GM10248 (cell line): ENCODE measurements at places on chromosomes 5 and 9.

DNA sequence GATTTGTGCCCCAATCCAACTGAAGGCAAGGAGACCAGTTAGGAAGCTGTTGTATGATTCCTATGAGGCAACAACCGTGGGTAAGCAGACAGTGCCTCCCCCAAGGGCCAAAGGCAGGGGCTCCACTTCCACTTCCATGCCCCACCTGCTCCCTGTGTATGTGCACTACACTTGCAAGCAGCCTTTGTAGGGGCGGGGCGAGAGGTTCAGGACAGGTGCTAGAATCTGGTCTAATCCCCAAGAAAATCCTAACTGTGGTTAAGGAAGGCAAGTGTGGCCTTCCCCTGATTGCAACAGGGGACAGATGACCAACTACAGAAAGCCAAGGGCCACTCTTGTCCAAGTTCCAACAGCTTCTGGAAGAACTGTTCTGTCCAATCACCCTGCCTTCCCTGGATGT is 41.7 kb downstream of the B4GALT1 start:
- DNase-seq, result no peak

GRCh38 chr5:81425569-81425968 is 31.6 kb upstream of the ACOT12 start:
- DNase-seq, result peak; percentile 23

- DNase-seq, result no peak
Observed at GRCh38 chr5:32461441-32462120, 17.0 kb upstream of the ZFR start.

- no peak for DNase-seq
Observed at GRCh38 chr5:116386633-116387032, 188.0 kb downstream of the SEMA6A start.

DNA sequence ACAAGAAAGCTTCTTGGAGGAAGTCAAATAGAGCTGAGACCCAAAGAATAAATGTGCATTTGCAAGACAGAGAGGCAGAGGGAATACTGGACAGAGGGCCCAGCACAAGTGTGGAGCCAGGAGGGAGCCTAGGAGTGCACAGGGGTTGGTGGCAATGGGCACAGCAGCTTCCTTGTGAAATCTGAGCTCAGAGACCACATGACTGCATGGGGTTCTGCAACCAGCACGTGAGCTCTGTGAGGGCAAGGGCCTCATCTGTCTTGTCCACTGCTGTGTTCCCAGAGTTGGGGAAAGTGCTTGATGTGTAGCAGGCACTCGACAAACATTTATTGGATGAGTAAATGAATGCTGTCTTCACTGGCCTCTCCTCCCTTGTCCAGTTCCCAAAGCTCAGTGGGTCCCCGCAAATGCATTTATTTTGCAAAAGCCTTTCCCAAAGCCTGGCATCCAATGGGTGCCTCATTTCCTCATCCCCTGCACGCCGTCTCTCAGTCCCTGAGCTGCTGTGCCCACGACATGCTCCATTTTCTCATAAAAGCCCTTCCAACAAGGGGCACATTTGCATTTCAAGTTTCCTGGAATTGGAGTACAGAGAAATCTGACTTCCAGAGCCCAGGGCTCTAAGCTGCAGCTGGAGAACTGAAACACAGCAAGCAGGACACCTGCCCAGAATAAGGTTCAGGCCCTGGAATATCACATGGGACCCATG is 58.5 kb downstream of the KCNIP1 start:
- no peak for DNase-seq

- DNase-seq, result no peak
Observed at GRCh38 chr9:87537625-87538024, 40.0 kb downstream of the DAPK1 start.

GRCh38 chr9:106421772-106422171 is 441.2 kb upstream of the ZNF462 start:
- no peak for DNase-seq

GRCh38 chr9:88783711-88784083 is 207.6 kb upstream of the S1PR3 start:
- DNase-seq, result no peak

- no peak for DNase-seq
Observed at GRCh38 chr5:140548791-140549190, 1.3 kb downstream of the EIF4EBP3 start.

DNA sequence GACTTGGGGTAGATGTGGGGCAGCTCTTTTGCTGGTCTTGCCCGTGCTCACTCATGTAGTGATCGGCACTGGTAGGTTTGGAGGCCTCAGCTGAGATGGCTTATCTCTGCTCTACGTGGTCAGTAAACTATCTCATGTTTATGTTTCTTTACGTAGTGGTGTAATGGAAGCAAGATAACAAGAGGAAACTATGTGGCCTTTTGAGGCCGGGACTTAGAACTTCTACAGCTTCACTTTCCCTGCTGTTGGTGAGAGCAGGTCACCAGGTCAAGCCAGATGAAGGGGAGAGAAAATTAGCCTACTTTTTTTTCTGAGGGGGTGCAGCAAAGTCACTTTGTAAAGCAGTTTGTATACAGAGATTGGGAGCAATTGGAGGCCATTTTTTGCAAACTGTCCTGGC is 8.5 kb downstream of the FOCAD start:
- no peak for DNase-seq

DNA sequence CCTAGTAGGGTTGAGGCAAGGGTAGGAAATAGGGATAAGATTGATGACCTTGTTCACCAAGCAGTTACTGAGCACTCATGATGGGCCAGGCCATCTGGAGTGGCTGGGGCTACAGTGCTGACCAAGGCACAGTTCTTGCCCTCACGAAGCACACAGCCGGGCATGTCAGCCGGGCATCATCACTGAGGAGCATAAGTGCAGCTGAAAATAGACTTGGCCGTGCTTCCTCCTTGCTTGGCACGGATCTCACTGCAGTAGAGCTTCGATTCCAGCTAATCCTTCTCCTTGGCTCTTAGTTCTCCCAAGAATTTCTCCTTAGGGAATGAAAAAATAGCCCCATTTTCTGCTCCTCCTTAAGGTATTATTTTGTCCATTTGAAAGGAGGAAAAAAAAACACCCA is 116.6 kb downstream of the NMUR2 start:
- no peak for DNase-seq

DNA sequence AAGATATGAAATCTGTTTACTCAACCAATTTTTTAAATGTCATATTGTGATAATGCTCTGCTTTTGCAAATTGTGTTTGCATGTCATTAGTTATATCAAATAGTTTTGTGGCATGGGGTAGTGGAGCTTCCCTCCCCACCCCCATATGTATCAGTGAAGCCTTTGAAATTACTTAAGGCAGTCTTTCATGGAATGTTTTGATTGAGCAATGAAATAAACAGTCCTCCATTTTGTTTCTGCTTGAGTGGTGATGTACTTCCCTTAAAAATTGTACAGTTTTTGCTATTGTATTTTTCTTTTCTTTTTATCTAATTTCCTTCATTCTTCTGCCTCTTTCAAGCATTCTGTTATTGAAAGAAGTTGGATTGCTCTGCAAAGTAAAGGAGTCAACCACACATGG is 3.5 kb downstream of the SOWAHA start:
- no peak for DNase-seq

- DNase-seq, result no peak
Observed at GRCh38 chr9:137194388-137194787, 5.9 kb downstream of the SSNA1 start.

- no peak for DNase-seq
Observed at GRCh38 chr5:171821286-171821685, 35.7 kb downstream of the SMIM23 start.

DNA sequence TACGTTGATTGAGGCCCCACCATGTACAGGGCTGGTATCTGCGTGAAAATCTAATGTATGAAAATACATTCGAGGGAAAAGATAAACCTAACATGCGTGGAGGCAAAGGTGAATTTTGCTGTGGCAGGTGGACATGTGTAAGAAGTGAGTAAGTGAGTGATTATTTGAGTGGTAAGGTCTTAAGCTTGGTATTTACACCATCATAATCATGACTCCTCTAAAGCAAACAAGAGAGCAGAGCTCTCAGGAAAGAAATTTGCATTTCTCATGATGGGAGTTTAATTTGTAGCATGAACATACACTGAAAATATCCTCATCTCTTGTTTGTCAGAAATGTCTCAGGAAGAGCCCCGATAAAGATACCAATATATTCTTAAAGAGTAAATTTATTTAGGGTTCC is 260.6 kb downstream of the PSAT1 start:
- no peak for DNase-seq

DNA sequence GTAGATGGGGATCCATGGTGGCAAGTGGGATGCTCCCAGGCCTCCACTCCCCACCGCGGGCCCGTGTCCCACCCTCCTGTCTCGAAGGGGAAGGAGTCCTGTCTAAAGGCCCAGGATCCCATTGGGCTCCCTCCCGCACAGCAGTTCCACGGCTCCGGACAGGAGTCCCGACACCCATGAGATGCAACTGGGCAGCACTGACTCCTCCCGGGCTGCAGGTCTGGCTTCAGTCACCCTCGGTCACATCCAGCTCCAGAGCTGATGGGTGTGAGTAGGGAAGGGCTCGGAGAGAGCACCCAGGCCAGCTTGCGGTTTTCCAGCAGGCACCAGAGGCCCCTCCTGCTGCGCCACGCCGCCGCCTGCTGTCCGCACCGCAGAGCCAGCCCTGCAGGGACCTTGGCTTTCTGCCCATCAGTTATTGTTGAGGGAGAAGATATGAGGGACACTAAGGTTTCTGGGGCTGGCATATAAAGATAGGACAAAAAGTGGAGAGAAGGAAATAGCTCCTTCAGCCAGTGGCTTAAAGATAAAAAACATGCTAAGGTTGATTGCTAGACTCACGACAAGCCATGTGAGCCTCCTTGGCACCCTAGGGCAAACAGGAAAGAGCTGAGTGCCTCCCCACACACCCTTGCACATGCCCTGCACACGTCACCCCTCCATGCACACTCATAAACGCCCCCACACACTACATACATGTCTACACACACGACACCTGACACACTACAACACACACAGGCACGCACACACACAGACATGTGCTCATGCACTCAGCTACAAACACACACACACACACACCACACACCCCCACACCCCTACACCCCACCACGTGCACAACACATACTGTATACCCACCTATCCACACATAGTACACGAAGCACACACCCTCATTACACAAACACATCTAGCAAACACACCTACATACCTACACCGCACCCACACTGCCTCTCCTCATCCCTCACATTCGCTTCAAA is 79.0 kb downstream of the AK8 start:
- no peak for DNase-seq

DNA sequence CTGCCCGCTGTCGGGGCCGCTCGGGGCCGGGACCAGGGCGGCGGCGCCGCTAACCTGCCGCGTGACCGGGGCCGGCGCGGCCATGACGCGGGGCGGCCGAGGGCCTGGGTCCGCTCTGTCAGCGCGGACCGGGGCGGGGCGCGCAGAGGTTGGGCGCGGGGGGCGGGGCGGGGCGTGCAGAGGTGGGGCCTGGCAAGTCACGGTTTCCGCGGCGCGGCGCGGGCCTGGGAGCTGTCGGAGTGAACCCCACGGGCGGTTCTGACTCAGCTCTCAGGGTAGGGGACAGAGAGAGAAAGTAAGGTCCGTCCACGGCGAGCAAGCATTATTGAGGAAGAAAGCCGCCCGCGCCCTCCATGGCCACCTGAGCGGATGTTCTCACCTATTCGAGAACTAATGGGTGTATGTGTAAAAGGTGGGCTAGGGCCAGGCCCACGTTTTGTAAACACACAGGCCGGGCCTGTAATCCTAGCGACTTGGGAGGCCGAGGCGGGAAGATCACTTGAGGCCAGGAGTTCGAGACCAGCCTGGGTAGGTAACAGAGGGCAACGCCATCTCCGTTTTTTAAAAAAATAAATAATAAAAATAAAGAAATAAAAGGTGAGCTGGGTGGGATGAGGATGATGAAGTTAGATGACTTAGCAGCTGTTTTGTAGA is at the start of gene PRXL2C:
PRXL2C (minus strand) TSS at position 120 of the 654 bp plus-strand sequence; CDS start at position 84, 36 bp downstream.
- peak; percentile 75 for DNase-seq

DNA sequence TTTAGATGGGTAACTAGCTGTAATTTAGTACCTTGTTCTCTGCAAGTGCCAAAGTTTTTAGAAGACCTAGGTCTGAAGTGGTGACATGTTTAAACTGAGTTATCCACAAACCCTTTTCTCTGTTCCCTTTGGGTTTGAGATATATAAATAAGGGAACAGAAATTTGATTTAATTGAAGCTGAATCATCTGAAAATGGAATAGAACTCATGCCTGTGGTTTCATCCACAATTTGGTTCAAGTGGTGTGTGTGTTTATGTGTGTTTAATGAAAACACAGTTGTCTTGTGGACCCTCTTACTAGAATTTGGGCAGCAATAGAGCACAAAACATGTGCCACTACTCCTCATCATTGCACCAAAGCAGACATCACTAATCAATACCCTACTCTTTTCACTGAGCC is 216.9 kb downstream of the GLIS3 start:
- DNase-seq, result no peak

DNA sequence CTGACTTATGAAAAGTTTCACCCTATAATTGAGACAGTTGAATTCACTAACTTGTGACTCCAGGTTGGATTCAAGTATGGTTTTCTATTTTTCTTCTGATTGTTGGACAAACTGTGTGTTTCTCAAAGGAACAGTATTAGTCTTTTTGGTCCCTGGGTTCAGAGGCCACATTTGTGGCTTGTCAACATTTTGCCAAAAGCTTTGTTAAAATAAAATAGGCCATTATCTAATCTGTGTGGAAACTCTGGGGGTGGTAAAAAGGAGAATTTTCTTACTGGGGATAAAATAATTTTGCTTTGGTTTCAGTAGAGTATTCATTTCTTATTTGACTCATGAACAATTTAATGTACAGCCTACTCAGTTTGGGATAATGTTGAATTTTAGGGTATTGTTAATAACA is 166.3 kb downstream of the TMEM167A start:
- DNase-seq, result no peak

DNA sequence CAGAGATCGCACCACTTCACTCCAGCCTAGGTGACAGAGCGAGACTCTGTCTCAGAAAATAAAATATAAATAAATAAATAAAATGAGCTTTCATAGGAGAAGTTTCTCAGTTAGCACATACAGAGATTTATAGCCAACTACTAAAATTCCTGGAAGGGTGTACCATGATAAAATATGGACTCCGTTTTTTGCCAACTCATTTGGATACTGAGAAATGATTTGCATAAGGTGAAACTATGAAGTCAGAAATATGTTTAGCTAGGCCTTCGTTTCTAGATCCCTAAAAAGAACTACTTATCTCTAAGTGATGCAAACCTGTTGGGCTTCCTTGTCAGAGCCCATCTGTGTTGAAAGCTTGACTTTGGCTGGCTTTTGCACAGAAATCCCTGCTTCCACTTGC is 56.9 kb upstream of the SLC1A1 start:
- peak; percentile 21 for DNase-seq

GRCh38 chr9:130824079-130824478 is 11.0 kb upstream of the ABL1 start:
- DNase-seq, result no peak

DNA sequence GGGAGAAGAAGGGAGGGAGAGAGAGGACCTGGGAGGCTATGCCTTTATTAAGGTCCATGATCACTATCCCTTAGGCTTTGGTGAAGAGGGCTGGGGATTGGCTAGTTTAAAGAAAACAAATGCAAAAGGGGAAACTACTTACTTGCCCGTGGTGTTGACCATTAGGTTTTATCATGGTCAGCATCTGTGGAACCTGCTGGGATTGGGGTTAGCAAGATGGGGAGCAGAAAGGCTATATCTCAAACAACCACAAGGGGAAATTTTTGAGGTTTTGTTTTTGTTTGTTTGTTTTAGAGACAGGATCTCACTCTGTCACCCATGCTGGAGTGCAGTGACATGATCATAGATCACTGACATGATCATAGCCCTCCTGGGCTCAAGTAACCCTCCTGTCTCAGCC is 9.0 kb upstream of the RAD23B start:
- no peak for DNase-seq
